ENCODE measurements at places on chromosomes 13 and 19.
A peak's percentile ranks its signal among the peaks of the same experiment; 100 is the strongest.

DNA sequence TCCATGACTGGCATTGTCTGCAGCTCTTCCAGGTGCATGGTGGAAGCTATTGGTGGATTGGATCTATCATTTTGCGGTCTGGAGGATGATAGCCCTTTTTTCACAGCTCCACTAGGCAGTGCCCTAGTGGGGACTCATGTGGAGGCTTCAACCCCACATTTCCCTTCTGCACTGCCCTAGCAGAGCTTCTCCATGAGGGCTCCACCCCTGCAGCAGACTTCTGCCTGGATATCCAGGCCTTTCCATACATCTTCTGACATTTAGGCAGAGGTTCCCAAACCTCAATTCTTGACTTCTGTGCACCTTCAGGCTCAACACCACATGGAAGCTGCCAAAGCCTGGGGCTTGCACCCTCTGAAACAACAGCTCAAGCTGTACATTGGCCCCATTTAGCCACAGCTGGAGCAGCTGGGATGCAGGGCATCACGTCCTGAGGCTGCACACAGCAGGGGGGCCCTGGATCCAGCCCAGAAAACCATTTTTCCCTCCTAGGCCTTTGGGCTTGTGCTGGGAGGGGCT is 800.2 kb upstream of the MIR17HG start:
- no peak for DNase-seq

GRCh38 chr19:47507924-47508553 is 6.8 kb downstream of the NAPA start:
- no peak for DNase-seq

- no peak for DNase-seq
These were observed 15.0 kb downstream of the PPP5C start for GRCh38 chr19:46361915-46362314.

- DNase-seq = no peak
These were observed 16.4 kb upstream of the KCTD15 start for GRCh38 chr19:33780251-33780650.

DNA sequence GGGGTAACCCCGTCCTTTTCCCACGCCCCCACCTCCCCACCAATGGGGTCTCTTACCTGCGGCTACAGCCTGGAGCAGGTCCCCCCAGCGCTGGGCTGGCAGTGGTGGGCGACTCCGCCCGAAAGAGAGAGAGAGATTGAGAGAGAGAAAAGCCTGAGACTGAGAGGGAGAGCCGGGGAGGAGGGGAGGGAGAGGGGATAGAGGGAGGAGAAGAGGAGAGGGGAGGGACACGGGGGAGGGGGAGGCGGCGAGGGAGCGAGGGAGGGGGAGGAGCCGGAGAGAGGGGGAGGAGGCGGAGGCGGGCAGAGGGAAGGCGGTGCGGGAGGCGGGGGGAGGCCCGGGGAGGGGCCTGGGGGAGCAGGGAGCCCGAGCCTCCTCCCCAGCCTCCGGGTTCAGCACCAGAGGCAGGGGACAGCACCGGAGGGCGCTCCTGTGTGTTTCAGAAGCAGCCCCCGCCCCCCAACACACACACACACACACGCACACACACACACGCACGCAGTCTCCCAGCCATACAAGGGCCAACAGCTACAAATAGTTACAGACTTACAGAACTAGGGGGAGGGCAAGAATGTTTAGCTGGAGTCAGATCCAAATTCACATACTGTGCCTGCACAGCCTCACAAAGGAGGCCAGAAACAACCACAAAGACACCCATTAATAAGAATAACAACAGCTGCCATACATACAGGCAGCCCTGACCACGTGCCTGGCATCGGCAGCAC is at the start of gene SLC8A2:
Gene SLC8A2, minus strand, starts transcription at position 161 of the 725 bp plus-strand sequence. CDS start 5,490 bp downstream, outside the sequence.
- no peak for DNase-seq

- no peak for DNase-seq
These were observed 31.4 kb downstream of the PHF11 start for GRCh38 chr13:49527123-49527522.

GRCh38 chr19:28444362-28444761 is 768.6 kb downstream of the UQCRFS1 start:
- DNase-seq = no peak

DNA sequence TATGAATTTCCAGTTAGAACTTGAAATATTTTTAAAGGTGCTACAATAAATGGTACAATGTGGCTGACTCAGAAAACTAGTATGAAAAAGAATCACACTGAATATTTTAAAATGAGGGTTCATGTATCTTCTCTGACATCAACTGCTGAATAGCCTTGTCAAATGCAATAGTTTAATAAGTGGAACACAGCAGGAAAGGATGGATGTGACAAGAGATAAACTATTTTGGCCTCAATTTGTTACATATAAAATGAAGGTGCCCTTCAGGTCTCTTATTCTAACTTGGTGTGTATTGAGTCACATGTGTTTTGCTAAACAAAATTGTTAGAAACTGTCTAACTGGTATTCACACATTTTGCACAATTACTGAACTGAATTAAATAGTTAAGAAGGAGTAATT is 1018.4 kb upstream of the PCDH20 start:
- no peak for DNase-seq

GRCh38 chr19:38583219-38583984 is 34.4 kb downstream of the MAP4K1 start:
- peak; percentile 51 for DNase-seq
